ENCODE measurements at places on chromosomes 4 and X. TPM values are rescaled to one million over a fixed set of nuclear protein-coding genes. Genes with fewer than 3 reads are reported as not detected.

DNA sequence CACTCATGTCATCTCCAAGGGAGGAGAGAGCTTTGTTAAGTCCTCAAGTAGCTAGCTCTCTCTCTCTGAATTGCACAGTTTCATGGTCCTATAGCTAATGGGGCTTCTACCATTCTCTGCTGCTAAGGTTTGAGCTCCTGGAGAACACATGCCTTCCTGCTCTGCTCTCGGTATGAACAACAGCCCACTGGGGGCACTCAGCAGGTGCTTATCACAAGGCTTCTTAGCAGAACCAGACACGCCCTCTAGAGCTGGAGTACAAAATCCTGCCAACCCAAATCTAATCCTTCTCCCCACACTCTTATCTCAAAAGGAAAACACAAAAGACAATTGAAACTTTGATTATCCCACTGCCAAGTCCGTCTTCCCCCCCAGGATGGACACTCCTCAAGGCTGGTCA, 176.5 kb downstream of the HS3ST1 start:
- H3K4me1 ChIP-seq, result no peaks in the 10 kb centered on the region
- no peak overlapping the region for H3K27ac ChIP-seq
- no peaks in the 10 kb centered on the region for H3K27me3 ChIP-seq

GRCh38 chr4:40600850-40601249, 28.8 kb downstream of the RBM47 start:
- H3K27me3 ChIP-seq, result no peaks in the 10 kb centered on the region
- H3K4me3 ChIP-seq, result no peak overlapping the region
- H3K36me3 ChIP-seq, result no peaks in the 10 kb centered on the region

- H3K4me1 ChIP-seq, result no peaks in the 10 kb centered on the region
- no peaks in the 10 kb centered on the region for H3K27me3 ChIP-seq
- no peak overlapping the region for H3K27ac ChIP-seq
- DNase-seq, result no peak
- H3K36me3 ChIP-seq, result no peaks in the 10 kb centered on the region
- no peak overlapping the region for H3K4me3 ChIP-seq
Observed at GRCh38 chr4:20359692-20360091, 108.0 kb downstream of the SLIT2 start.

DNA sequence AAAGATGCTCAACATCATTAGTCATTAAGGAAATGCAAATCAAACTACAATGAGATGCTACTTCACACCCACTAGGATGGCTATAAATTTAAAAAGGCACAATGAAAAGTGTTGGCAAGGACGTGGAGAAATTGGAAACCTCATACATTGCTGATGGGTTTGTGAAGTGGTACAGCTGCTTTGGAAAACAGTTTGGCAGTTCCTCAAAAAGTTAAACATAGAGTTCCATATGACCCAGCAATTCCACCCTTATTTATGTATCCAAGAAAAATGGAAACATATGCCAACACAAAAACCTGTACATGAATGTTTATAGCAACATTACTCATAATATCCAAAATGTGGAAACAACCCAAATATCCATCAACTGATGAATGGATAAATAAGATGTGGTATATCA, 101.3 kb upstream of the MAGEB10 start:
- DNase-seq, result no peak
- no peaks in the 10 kb centered on the region for H3K36me3 ChIP-seq
- no peaks in the 10 kb centered on the region for H3K27me3 ChIP-seq
- no peaks in the 10 kb centered on the region for H3K4me1 ChIP-seq

- DNase-seq, result no peak
- H3K4me3 ChIP-seq, result no peak overlapping the region
- H3K27ac ChIP-seq, result no peak overlapping the region
- H3K4me1 ChIP-seq, result no peaks in the 10 kb centered on the region
- no peaks in the 10 kb centered on the region for H3K27me3 ChIP-seq
Observed at GRCh38 chr4:147347217-147347616, 133.7 kb upstream of the EDNRA start.

GRCh38 chr4:100130491-100130890, 59.8 kb downstream of the DDIT4L start:
- no peaks in the 10 kb centered on the region for H3K4me1 ChIP-seq
- no peak for DNase-seq
- no peak overlapping the region for H3K27ac ChIP-seq

DNA sequence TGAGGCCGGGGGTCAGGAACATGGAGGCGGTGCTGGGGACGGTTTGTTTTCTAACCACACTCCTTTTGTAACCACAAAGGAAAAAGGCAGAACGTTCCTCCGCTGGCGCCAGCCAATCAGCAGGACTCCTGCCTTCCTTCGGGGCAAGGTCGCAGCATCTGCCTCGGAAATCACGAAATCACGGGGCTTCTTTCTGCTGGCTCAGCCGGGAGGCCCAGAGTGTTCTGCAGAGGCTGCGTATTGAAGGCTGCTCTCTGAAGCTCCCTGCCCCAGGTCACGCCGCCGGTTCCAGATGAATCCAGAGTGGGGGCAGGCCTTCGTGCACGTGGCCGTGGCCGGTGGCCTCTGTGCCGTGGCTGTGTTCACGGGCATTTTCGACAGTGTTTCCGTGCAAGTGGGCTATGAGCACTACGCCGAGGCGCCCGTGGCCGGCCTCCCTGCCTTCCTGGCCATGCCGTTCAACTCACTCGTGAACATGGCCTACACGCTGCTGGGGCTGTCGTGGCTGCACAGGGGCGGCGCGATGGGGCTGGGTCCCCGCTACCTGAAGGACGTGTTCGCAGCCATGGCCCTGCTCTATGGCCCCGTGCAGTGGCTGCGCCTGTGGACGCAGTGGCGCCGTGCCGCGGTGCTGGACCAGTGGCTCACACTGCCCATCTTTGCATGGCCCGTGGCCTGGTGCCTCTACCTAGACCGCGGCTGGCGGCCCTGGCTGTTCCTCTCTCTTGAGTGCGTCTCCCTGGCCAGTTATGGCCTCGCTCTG, 9.4 kb downstream of the TMEM187 start:
- H3K36me3 ChIP-seq, result no peaks in the 10 kb centered on the region
- H3K4me1 ChIP-seq, result no peaks in the 10 kb centered on the region
- no peak for DNase-seq
- no peak overlapping the region for H3K4me3 ChIP-seq

- H3K4me3 ChIP-seq, result no peak overlapping the region
- peak; percentile 90 for DNase-seq
- no peaks in the 10 kb centered on the region for H3K27me3 ChIP-seq
- H3K27ac ChIP-seq, result peak overlapping the region; percentile 54
- H3K36me3 ChIP-seq, result no peaks in the 10 kb centered on the region
Observed at GRCh38 chr4:152590179-152591031, 54.5 kb upstream of the FBXW7 start.

DNA sequence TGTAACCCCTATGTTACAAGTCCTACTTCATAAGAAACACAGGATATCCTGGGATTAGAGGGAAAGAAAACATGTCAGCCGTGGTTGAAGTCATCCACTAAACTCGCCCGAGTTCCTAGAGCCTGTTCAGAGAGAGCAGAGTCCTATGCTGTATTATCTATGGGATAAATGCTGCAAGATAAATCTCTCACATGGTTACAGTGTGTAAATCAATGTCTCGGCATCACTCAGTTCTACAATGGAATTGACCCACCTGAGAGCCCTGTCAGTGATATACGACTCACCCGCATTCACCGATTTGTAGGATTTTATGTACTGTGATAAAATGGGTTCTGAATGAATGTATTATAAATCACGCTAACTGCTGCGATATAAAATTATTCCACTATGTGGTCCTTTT, 127.8 kb upstream of the ANXA3 start:
- DNase-seq, result peak; percentile 15
- peak overlapping the region; percentile 24 for H3K27ac ChIP-seq
- H3K4me3 ChIP-seq, result no peak overlapping the region
- no peaks in the 10 kb centered on the region for H3K27me3 ChIP-seq
- H3K4me1 ChIP-seq, result peaks cover 4% of the 10 kb centered on the region
- no peaks in the 10 kb centered on the region for H3K36me3 ChIP-seq

DNA sequence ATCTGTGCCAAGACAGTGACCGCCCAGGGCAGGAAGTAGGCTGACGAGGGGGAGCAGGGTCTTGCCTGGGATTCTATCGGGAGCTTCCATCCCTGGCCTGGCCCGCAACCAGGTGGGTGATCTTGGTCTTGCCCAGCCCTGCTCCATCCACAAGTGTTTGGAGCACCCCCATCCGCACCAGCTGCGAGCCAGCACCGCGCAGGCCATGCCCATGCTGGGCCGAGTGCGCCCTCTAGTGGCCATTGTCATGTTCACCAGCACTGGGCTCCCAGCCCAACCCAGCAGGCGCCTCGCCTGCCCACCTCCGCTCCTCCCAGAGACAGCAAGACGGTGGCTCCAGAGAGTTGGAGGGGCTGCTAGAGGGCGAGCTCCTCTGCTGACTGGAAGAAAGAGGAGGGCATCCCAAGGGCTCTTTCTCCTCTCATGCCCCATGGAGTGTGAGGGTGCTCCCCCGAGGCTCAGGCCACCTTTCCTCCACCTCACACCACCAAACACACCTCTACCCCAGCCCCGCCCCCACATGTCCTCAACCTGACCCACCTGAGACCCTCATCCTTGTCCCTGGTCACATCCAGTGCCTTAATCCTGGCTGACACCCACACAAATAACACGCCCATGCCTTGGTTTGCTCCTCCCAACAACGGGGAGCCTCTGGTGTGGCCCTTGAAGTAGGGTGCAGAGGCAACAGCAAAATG, 9.8 kb upstream of the ATP2B3 start:
- no peak overlapping the region for H3K4me3 ChIP-seq
- peak; percentile 85 for DNase-seq
- H3K36me3 ChIP-seq, result no peaks in the 10 kb centered on the region
- H3K27me3 ChIP-seq, result no peaks in the 10 kb centered on the region
- no peaks in the 10 kb centered on the region for H3K4me1 ChIP-seq

GRCh38 chr4:79756140-79756895, 316.7 kb downstream of the ANTXR2 start:
- no peak overlapping the region for H3K27ac ChIP-seq
- no peak overlapping the region for H3K4me3 ChIP-seq
- H3K27me3 ChIP-seq, result no peaks in the 10 kb centered on the region
- DNase-seq, result no peak
- no peaks in the 10 kb centered on the region for H3K4me1 ChIP-seq
- no peaks in the 10 kb centered on the region for H3K36me3 ChIP-seq

DNA sequence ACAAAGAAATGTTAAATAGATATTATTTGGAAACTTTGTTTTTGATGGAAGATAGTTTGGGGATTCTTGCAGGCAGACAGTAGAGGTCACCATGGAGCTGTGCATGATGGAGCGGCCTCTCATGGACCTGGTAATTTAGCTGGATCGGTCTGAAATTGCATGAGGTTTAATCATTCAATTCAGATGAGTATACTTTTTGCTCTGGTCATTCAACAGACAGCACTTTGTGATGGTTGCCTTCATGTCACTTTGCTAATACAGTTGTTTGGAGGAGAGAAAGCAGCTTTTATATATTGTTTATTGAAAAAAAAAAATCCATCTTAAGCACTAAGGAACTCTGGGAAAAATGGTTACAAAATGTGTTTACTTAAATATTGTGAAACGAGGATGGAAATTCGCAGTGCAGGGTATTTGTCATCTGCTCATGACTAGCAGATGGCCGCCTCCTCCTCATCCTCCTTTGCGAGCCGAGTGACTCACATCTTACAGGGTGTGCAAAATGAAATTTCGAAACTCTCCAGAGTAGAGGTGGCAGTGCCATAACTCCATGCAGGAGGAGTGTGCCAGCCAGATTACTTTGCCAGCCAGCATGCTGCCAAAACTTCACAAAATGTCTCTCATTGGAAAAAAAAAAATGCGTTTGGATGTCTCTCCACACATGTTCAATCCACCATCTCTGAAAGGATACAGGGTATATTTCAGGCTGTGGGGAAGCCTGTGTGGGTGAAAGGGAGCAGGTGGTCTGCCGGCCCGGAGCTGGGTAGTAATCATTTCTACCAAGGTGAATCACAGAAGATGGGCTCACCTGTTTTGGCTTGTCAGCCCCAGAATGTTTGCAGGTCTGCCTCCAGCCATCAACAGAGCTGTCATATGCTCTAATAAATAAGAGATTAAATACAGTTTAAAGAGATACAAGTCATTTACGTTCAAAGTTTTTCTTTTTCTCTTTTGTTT, 314.9 kb upstream of the DIPK2B start:
- H3K36me3 ChIP-seq, result no peaks in the 10 kb centered on the region
- H3K27me3 ChIP-seq, result no peaks in the 10 kb centered on the region
- peaks cover 3% of the 10 kb centered on the region for H3K4me1 ChIP-seq
- DNase-seq, result peak; percentile 71
- H3K4me3 ChIP-seq, result no peak overlapping the region
- peak overlapping the region; percentile 70 for H3K27ac ChIP-seq

GRCh38 chr4:142801966-142802365, 44.1 kb downstream of the INPP4B start:
- no peak overlapping the region for H3K27ac ChIP-seq
- H3K4me1 ChIP-seq, result no peaks in the 10 kb centered on the region
- H3K36me3 ChIP-seq, result no peaks in the 10 kb centered on the region

GRCh38 chr4:158811216-158811540, 42.4 kb downstream of the FNIP2 start:
- no peaks in the 10 kb centered on the region for H3K27me3 ChIP-seq
- H3K27ac ChIP-seq, result peak overlapping the region; percentile 89
- no peaks in the 10 kb centered on the region for H3K36me3 ChIP-seq
- peaks cover 25% of the 10 kb centered on the region for H3K4me1 ChIP-seq

DNA sequence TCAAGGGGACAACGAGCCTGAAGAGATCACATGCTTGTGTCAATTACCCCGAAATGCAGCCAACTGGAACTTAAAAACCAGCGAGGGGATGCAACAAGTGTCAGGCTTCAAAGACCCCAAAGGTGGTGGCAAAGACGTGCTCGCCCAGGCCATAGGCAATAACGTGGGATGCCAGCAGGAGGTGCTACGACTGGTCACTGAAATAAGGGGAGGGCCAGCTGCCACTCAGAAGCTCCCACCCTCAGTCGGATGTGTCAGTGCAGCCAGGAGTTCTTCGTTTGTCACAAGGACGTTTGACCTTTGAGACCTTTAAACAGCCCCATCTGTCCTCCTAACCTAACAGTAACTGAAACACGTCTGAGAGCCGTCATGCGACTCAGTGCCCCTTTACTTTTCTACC, 556.8 kb upstream of the PCDH10 start:
- H3K4me3 ChIP-seq, result no peak overlapping the region
- no peaks in the 10 kb centered on the region for H3K36me3 ChIP-seq
- DNase-seq, result no peak
- no peaks in the 10 kb centered on the region for H3K27me3 ChIP-seq
- no peaks in the 10 kb centered on the region for H3K4me1 ChIP-seq
- no peak overlapping the region for H3K27ac ChIP-seq

DNA sequence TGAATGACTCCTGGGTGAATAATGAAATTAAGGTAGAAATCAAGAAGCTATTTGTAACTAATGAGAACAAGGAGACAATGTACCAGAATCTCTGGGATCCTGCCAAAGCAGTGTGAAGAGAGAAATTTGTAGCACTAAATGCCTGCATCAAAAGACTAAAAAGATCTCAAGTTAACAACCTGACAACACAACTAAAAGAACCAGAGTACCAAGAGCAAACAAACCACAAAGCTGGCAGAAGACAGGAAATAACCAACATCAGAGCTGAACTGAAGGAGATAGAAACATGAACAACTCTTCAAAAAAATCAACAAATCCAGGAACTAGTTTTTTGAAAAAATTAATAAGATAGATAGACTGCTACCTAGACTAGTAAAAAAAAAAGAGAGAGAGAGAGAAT, 8.4 kb downstream of the CFAP299 start:
- peaks cover 14% of the 10 kb centered on the region for H3K27me3 ChIP-seq
- H3K27ac ChIP-seq, result no peak overlapping the region

GRCh38 chr4:153148791-153149190, 55.5 kb upstream of the TRIM2 start:
- peaks cover 13% of the 10 kb centered on the region for H3K4me1 ChIP-seq
- no peak overlapping the region for H3K27ac ChIP-seq
- H3K27me3 ChIP-seq, result no peaks in the 10 kb centered on the region
- H3K36me3 ChIP-seq, result no peaks in the 10 kb centered on the region

PNMA6A gene
- 11.8 TPM for polyA plus RNA-seq

KLHL34 gene
- not detected for polyA plus RNA-seq

HTN1 gene
- not detected for polyA plus RNA-seq

SLC9B1 gene
- polyA plus RNA-seq, result not detected

AIMP1 gene
- polyA plus RNA-seq, result 56.6 TPM

SHROOM2 gene
- polyA plus RNA-seq, result 6.9 TPM
